ENCODE measurements at places on chromosomes 11 and 22. TPM values are rescaled to one million over a fixed set of nuclear protein-coding genes. Genes with fewer than 3 reads are reported as not detected.

The DUSP8 gene
- 0.23 TPM for total RNA-seq

The JRKL gene
- 2.2 TPM for total RNA-seq

The UQCR10 gene
- total RNA-seq = 65.5 TPM

The GNG3 gene
- 0.20 TPM for total RNA-seq

The ANKRD49 gene
- total RNA-seq = 4.3 TPM

The OR52H1 gene
- 0.18 TPM for total RNA-seq

The APOL5 gene
- total RNA-seq = not detected

The BIRC2 gene
- total RNA-seq = 20.8 TPM

The CDC42BPG gene
- total RNA-seq = 1.2 TPM

The CTNND1 gene
- total RNA-seq = 98.1 TPM

The CCDC188 gene
- not detected for total RNA-seq

The PGA5 gene
- 0.18 TPM for total RNA-seq

The UPB1 gene
- 184 TPM for total RNA-seq

The MAJIN gene
- total RNA-seq = not detected

The OR5P2 gene
- total RNA-seq = not detected

The GUCY1A2 gene
- total RNA-seq = 1.3 TPM

The KCNJ11 gene
- total RNA-seq = 4.0 TPM

The LRRC4C gene
- 0.23 TPM for total RNA-seq

The SYCE3 gene
- 0.45 TPM for total RNA-seq

The CELSR1 gene
- 8.4 TPM for total RNA-seq

The OR51I1 gene
- not detected for total RNA-seq
